ENCODE measurements at places on chromosomes 1 and 21. TPM values are rescaled to one million over a fixed set of nuclear protein-coding genes. Genes with fewer than 3 reads are reported as not detected.

- no peak for DNase-seq
Measured at GRCh38 chr1:173097001-173097400, 46.3 kb upstream of the TNFSF18 start.

DNA sequence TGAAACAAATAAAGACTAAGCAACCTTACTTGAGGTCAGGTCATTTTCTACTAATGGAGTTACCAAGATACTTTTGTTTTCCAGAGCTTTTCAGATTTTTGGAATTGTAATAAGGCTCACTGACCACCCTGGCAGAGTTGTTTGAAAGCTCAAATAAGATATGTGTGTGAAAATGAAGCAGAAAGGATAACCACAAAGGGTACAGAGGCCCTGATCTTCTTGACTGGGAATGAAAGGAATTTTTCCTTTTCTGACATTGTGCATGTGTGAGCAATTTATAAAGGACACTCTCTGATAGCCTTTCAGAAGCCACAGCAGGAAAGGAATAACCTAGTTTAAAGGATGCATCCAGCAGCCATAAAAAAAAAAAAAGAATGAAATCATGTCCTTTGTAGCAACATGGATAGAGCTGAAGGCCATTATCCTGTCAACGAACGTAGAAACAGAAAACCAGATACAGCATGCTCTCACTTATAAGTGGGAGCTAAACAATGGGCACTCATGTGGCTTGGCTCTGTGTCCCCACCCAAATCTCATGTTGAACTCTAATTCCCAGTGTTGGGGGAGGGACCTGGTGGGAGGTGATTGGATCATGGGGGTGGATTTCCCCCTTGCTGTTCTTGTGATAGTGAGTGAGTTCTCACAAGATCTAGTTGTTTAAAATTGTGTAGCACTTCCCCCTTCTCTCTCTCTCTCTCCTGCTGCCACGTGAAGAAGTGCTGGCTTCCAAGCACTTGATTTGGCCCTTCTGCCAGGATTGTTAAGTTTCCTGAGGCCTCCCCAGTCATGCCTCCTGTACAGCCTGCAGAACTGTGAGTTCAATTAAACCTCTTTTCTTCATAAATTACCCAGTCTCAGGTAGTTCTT, 3.1 kb upstream of the SRP9 start:
- no peak for DNase-seq

GRCh38 chr1:77582905-77583304, 99.6 kb downstream of the ZZZ3 start:
- DNase-seq = no peak

- DNase-seq = no peak
Measured at GRCh38 chr1:177871613-177872307, 98.1 kb downstream of the SEC16B start.

TAS1R1 gene
- total RNA-seq = not detected

DNA sequence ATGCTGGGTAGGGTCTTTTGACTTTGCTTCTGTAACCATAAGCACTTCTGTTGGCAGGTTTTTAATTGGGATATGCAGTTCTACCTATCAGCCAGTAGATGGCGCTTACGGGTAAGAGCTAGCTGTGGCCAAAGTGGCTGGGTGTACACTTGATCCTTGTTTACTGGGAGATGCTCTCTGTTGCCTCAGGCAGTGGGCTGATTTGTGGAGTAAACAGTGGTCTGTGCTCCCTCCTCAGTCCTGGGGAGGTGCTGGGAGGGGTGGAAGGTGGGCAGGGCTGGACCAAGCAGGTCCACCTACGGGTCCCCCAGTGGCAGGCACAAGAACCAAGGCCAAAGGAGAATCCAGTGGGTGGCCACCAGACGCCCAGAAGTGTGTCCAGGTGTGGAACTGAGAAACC, 43.4 kb downstream of the RALGPS2 start:
- DNase-seq = no peak

OLIG2 gene
- not detected for total RNA-seq

TMEM50A gene
- 144 TPM for total RNA-seq

CGN gene
- total RNA-seq = 0.12 TPM

DNA sequence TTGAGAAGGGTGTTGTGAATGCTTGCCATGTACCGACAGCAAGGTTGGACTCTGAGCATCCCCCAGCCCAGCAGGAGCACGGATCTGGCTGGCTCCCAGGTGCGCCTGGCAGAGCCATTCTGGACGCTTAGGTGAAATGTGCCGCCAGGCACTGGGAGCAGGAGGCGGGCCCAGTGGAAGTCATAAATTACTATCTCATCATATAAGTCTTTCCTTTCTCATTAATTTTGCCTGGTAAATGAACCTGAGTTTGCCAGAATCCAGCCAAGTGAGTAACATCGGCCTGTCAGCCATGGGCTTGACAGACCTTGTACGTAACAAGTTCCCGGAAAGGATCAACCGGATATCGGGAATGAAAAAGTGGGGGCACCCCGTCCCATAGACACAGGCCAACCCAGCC, 179.5 kb upstream of the ARHGEF16 start:
- DNase-seq = no peak

- DNase-seq = no peak
Measured at GRCh38 chr1:184170719-184171118, 119.2 kb downstream of the TSEN15 start.

SPRR1B gene
- not detected for total RNA-seq

DNA sequence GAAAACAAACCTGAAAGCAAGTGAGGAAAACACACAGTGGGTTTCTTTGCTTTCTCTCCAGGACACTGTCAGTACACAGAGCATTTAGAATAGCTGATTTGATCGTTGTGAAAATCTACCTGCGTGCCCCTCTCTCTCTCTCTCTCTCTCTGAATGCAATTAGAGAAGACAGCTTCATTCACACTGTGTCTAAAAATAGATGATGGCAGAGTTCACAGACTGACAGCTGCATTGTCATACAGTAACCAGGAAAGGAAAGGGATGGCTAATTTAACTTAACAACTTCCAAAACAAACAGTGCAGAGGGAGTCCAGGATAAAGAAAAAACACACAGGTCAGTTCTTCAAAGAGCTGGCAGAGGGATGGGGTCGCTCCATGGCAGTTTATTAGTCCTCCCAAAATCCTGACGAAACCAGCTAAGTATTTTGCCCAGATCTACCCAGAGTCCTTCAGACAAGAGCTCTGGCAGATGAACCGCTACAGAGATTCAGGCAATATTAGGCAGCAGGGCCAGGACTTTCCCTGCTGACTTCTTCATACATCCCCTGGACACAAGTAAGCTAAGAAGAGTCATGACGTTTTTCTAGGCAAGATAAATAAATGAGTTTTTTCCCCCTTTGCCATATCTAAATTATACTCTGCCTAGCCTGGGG, 58.9 kb downstream of the WLS start:
- DNase-seq = no peak

DNA sequence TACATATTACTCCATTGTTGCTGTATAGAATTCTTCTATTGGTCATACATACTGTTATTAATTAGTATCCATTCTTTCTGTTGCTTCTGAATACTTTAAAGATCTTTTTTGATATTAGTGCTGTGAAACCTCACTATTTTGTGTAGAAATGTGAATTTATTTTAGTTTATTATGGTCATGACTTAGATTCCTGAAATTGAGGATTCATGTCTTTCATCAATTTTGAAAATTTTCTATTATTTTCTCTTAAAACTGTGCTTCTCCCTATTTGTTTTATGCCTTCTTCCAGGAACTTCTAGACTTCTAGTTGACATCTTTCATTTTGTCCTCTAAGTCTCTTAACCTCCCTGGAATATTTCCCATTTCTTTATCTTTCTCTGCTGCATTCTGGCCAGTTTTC, 113.1 kb downstream of the NTPCR start:
- no peak for DNase-seq

DNA sequence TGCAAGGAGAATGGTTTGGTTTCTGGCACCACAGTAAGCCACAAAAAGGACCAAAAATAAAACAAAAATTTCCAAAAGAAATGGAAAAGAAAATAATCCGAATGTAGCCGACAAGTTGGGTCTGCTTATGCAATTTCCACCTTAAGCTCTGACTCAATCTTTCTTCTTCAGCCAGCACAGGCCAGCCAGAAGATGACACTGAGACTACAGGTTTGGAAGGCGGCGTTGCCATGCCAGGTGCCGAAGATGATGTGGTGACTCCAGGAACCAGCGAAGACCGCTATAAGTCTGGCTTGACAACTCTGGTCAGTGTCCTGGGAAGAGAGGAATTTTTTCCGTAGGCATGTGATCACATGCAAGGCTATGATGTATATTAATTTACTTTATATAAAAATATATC, 23.4 kb downstream of the PDPN start:
- no peak for DNase-seq

DNA sequence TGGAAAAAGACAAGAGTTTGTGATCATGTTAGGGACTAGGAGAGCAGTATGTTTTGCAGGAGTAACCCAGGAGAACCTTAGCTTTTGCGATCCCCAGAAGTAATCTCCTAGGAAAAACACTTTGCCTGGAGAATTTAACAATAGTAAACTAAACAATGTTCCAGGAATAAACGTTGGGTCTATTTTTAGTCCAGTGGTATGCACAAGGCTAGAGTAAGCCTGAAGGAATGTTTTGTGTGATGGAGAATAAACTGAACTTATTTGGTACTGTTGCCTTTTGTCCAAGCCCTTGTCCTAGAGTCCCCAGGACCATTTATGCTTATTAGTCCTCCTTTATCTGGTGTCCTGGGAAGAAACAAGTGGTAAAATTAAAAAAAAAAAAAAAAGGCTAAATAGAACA, 28.7 kb upstream of the RGS5 start:
- no peak for DNase-seq

GRCh38 chr1:7264101-7264500, 478.8 kb downstream of the CAMTA1 start:
- no peak for DNase-seq

PUSL1 gene
- 36.2 TPM for total RNA-seq
